ENCODE measurements at places on chromosomes 2 and 18.
A peak's percentile ranks its signal among the peaks of the same experiment; 100 is the strongest.

GRCh38 chr2:27211241-27211942 lies 449 bp upstream of the ATRAID start:
- no peak for DNase-seq

DNA sequence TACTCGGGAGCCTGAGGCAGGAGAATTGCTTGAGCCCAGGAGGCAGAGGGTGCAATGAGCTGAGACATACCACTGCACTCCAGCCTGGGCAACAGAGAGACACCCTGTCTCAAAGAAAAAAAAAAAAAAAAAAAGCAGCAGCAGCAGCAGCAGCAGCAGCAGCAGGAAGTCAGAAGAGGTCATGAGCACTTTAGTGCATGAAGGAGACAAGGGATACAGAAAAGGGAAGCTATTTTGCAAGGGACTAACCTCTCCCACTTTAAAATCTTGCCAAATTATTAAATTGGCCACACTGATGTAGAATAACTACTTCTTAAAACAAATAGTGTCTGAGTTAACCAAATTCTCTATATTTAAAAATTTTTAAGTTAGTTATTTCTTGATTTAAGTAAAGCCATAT lies 113.4 kb upstream of the PDE1A start:
- no peak for DNase-seq

- no peak for DNase-seq
Measured at GRCh38 chr2:30807249-30807648, at the start of gene CAPN13. Gene CAPN13 (minus strand): TSS chr2:30807446. CDS start chr2:30787325, 20,121 bp downstream.

DNA sequence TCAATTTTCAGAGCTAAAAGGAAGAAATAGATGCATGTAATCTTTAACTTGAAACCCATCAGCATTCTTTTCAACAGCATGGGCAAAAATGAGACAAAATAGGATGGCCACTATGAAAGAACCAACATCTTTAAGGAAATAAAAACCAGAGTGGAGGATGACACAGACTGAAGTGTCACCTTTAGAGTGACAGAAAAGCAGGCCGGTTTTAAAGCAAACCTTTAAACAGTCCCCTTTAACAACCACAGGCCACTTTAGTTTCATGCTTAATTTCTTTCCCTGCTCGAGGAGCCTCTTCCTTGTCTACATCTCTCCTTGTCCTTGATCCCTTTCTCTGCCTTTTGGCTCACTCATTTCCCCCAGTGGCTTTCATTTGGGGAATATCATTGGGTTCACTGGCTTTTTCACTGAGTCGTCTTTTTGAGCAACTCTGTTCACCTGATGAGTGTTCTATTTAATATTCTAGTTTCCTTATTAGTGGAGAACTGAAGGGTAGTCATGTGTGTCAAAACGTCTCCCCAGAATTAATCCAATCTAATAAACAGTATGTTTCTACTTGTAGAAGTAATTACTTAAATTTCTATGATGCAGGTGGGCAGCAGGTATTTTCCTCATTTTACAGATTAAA lies 72.5 kb downstream of the DOCK10 start:
- DNase-seq: no peak

- DNase-seq: peak; percentile 41
Measured at GRCh38 chr2:233021771-233022170, 8.7 kb upstream of the NGEF start.

GRCh38 chr18:58462975-58463374 lies 165.9 kb downstream of the ALPK2 start:
- no peak for DNase-seq

- peak; percentile 65 for DNase-seq
Measured at GRCh38 chr2:228318218-228318617, 136.7 kb upstream of the SPHKAP start.

GRCh38 chr2:100546469-100546868 lies 16.3 kb upstream of the PDCL3 start:
- DNase-seq: no peak

DNA sequence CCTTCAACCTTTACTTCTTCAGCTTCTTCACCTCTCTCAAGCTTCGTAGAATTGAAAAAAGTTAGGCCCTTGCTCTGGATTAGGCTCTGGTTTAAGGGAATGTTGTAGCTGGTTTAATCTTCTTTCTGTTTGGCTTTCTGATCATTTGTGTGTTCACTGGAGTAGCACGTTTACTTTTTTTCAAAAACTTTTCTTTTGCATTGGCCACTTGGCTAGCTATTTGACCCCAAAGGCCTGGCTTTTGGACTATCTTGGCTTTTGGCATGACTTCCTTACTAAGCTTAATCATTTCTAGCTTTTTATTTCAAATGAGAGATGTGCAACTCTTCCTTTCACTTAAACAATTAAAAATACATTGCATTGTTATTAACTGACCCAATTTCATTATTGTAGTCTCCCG lies 1154.8 kb upstream of the ZEB2 start:
- no peak for DNase-seq

DNA sequence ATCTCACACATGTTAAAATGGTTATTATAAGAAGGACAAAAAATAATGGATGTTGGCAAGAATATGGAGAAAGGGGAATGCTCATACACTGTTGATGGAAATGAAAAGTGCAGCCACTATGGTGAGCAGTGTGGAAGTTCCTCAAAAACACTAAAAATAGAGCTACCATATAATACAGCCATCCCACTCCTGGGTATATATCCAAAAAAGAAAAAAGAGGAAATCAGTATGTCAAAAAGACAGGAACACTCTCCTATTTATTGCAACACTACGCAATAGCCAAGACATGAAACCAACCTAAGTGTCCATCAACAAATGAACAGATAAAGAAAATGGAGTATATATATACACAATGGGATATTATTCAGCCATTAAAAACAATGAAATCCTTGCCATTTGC lies 642.6 kb downstream of the RNF144A start:
- DNase-seq: no peak

GRCh38 chr2:11683966-11684365 lies 14.0 kb upstream of the NTSR2 start:
- DNase-seq: no peak

DNA sequence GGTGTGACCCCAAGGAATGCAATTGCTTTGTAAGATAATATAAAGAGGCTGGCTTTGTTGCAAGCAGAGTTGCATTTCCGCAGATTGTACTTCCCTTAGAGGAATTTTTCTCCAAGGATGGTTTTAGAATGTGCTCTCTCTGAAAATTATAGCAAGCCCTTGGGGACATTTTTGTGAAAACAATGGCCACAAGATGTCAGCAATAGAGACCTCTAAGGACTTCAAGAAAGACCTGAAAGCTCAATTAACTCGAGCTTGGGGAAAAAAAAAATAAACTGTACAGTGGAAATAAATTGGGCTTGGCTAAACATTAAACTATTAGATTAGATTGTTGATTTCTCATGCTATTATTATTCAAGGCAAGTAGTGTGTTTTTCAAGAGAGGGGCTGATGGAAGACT lies 81.3 kb upstream of the KYNU start:
- DNase-seq: no peak

DNA sequence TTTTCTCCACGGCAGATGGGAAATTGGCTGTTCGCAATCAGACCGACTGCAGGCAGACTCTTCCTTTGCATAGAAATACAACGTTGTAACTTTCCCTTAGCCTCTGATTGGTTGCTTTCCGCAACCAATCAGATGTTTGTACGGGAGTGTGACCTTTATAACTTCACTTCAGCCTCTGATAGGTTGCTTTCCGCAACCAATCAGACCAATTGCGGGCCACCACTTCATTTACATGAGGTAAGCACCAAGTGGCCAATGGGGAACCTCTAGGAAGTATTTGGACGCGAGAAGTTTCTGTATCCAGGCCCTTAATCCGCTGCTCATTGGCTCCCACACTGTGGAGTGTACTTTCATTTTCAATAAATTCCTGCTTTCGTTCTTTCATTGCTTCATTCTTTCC lies 19.1 kb downstream of the SLC25A12 start:
- no peak for DNase-seq

DNA sequence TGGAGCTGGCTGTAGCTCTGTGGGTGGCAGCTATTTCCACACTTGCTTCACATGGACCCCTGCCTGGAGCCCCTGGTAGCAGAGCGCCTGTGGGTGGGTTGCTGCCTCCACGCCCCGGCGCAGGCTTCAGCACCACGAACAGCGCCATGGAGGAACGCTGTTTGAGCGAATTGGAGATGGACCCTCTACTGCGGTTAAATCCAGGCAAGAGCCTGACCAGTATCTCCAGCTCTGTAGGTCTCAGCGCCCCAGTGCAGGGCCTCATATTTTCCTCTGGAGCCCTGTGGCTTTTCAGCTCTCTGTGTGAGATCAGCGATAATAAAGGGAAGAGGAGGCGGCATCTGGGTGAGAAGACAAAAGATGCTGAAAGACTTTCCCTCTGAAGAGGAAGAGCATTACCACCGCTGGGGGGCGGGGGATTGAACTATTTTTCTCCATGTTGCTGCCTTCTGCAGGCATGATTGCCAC lies 12.0 kb downstream of the ONECUT2 start:
- DNase-seq: no peak

GRCh38 chr18:36078751-36079529 lies 11.6 kb upstream of the RPRD1A start:
- DNase-seq: no peak

DNA sequence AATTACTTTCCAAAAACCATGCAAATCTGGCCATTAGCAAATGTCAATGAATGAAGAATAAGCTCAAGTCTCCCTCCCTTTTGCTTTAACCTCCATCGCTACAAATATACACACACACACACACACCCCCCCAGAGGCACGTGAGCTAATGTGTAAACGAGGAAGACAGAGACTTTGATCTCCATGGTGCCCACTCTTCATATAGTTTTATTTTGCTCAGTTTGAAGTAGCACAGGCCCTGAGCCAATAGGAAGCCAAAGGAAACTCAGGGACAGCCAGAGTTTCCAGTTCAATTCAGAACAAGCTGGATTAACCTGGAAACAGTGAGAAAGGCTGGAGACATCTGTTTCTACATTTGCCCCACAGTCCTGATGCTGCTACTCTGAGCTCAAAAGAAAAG lies 248.4 kb upstream of the MEIS1 start:
- no peak for DNase-seq

- DNase-seq: no peak
Measured at GRCh38 chr2:152867397-152867796, 149.0 kb downstream of the ARL6IP6 start.

GRCh38 chr2:121333834-121334558 lies 49.0 kb upstream of the TFCP2L1 start:
- no peak for DNase-seq

DNA sequence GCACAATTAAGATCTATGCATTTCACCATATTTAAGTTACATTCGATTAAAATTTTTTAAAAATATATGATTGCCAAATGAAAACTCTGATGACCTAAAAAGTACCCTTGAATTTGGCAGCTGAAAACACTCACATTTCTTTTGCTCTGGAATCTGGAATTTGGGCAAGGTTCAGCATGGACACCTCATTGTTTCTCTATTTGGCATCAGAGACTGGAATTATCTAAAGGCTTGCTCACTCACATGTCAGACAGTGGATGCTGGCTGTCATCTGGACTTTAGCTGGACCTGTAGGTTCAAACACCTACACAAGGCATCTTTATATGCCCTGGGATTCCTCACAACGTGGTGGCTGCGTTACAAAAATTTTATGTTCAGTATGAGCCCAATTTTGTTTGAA lies 16.1 kb downstream of the MBOAT2 start:
- no peak for DNase-seq

DNA sequence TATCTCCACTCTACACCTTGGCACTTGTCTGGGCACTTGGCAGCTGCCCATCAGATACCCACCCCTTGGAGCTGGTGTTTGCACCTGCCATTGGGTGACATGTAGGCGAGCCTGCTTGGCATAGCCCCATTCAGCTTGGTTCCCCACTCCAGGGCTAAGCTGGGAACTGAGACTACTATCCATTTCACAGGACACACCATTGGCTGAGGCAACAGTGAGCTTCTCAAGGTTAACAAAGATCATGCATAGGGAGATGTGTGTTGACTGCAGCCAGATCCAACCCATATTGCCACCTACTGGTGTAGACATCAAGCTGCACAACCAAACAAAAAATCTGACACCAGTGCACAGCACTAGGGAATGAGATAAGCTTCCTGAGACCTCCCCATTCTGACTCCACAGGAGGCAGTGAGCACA lies 1389.8 kb upstream of the TMEFF2 start:
- DNase-seq: peak; percentile 68

DNA sequence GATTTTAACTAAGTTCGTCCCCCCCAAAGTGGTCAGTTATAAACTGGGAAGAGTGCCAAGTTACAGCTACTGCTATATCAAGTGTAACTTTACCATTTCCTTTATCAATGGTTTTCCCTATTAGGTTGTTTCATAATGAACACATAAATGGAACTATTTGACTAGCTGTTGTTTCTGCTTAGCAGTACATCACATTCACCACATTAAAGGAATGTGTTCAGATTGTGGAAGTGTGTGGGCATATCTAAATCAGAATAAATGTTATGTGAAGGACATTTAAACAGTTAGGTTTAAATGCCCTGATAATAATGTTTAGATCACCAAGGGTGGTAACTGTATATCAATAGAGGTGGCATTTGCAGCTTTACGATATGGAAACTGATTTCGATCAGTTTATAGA lies 45.1 kb downstream of the SLC9A4 start:
- DNase-seq: no peak

- DNase-seq: no peak
Measured at GRCh38 chr18:59265246-59265973, 7.8 kb downstream of the RAX start.

GRCh38 chr2:45328264-45328870 lies 282.7 kb downstream of the SRBD1 start:
- DNase-seq: no peak

- DNase-seq: peak; percentile 92
Measured at GRCh38 chr2:231056453-231057416, at the start of gene PSMD1. Gene PSMD1 (plus strand): TSS chr2:231056867. CDS start chr2:231057026, 159 bp downstream.

DNA sequence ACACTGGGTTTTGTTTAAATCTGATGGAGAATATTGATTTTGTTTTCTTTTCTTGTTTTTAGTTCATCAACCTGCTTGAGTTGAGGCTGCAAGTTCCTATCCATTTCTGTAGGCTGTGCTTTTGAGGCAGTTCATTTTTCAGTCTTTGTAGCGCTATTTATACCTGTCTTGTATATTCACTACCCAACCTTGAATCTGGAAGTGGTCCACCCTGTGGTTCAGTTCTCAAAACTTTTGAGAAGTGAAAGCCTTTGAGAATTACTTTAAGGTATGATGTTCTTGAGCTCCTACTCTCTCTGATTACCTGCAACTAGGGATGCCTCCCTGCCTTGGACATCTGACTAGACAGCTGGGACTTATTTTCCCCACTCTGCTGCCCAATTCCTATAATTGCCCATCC lies 53.5 kb upstream of the KCNE4 start:
- DNase-seq: no peak

- DNase-seq: peak; percentile 92
Measured at GRCh38 chr2:73779467-73780236, at the start of gene DUSP11. Gene DUSP11 (minus strand): TSS chr2:73780103. CDS start chr2:73779974, 129 bp downstream.

DNA sequence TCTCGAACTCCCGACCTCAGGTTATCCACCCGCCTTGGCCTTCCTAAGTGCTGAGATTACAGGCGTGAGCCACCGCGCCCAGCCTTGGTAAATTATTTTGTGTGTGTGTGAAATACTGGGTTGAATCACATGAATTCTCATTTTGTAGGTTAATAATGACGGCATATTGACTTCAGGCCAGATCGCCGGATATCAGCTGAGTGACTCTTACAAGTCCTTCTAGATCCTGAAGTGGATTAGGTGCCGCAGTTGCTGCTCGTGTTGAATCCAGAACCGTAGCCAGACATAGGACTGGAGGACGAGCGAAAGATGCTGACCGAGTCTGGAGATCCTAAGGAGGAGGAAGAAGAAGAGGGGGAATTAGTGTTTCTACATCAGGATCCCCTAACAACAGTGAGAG lies 12.2 kb upstream of the KIF3C start:
- DNase-seq: no peak
